ENCODE measurements at places on chromosomes 1 and 21. TPM values are rescaled to one million over a fixed set of nuclear protein-coding genes. Genes with fewer than 3 reads are reported as not detected.

Gene OR2G3
- total RNA-seq: not detected

Gene MAB21L3
- total RNA-seq: 0.28 TPM

Gene LCE1C
- total RNA-seq: not detected

Gene BLACAT1
- total RNA-seq: not detected

Gene FCGR3A
- not detected for total RNA-seq

Gene UBXN10
- under 0.01 TPM for total RNA-seq
